Renal pelvis (tissue), 12 donors: ENCODE measurements at places on chromosomes 13 and 19.

- DNase-seq: no peak
Measured at GRCh38 chr19:11405846-11406643, 13.1 kb downstream of the RGL3 start.

- no peak for DNase-seq
Measured at GRCh38 chr13:32537580-32538142, 934 bp downstream of the N4BP2L2 start.

- no peak for DNase-seq
Measured at GRCh38 chr13:74476365-74476764, 342.2 kb upstream of the KLF12 start.

DNA sequence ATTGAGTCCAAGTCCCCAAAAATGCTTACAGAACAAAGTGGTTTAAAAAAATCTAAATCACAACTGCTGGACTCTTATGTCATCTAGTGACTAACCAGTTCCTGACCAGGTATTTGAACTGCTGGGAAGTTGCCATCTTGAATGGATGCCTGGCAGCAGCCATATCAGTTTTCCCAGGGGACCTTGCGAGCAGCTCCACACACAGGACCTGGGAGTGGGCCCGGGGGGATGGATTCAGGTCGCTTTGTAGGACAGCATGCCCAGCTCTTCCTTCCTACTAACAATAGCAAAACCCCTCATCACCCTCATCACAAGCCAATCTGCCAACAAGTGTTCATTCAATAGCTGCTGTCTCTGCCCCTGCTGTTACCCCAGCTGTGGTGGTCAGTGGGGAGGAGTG is 65.3 kb downstream of the KCTD15 start:
- no peak for DNase-seq

DNA sequence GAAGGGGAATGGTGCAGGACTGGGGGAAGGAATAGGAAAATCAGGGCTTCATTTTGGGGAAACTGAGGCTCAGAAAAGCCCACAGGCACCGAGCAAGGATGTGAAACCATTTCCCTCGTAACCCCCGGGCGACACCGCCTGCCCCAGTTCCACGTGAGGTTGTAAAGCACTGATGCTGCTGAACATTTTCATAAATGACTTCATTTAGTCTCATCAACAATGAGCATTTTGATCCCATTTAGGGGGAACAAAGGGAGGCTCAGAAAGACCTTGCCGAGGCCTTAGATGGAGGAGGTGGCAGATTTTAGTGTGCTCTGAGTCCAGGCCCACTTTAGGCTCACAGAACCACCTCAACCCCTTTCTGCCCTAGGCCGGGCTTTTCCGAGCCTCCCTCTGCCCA is 20.5 kb upstream of the FBXO27 start:
- no peak for DNase-seq

DNA sequence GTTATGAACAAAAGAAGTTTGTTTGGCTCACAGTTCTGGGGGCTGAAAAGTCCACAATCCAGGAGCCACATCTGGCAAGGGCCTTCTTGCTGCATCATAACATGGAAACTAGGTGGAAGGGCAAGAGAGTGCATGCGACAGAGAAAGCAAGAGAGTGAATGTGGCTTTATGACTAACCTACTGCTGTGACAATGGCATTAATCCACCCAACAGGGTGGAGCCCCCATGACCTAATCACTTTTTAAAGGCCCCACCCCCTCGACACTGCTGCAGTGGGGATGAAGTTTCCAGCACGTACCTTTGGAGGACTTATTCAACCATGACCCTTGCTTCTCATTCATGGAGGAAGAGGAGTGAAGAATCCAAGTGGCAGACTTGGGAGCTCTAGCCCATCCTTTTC is 30.0 kb upstream of the RFXAP start:
- no peak for DNase-seq

DNA sequence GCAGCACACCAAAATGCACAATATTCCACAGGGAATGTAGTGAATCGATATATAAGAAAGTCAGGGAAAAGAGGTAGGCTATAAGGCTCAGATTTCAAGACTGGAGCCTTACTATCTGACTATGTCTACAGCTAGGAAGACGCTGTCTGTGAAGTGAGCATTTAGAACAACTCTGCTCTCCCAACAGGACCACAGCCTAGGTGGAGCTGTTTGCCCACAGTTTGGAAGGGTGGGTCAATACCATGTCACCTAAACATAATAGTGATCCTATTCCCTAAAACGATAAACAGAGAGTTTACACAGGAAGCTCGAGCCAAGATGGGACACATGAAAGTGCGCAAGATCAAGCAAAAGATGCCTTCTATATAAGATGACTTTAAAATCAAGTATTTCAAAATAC is 2486.0 kb upstream of the PCDH20 start:
- no peak for DNase-seq

DNA sequence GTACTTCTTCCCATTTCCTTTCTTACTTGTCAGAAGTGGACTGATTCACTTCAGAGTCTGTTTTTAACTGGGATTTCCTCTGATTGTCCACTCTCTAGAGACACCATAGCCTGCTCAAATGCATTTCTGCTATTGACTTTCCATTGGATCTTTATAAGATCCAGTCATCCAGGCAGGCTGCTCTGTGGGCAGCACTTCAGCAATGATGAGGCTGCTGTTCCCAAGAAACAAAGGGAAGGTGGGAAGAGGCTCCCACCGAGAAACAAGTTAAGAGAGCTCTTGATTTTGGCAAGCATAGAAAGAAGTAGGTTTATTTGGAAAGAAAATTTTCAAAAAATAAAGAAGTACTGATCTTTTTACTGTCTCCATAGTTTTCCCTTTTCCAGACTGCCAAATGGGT is 125.8 kb upstream of the STARD13 start:
- no peak for DNase-seq

- no peak for DNase-seq
Measured at GRCh38 chr13:86960876-86961275, 710.3 kb upstream of the SLITRK5 start.

GRCh38 chr13:41897126-41897525 is 63.8 kb downstream of the VWA8 start:
- no peak for DNase-seq

- DNase-seq: no peak
Measured at GRCh38 chr13:21672796-21673538, 2.1 kb downstream of the FGF9 start.

DNA sequence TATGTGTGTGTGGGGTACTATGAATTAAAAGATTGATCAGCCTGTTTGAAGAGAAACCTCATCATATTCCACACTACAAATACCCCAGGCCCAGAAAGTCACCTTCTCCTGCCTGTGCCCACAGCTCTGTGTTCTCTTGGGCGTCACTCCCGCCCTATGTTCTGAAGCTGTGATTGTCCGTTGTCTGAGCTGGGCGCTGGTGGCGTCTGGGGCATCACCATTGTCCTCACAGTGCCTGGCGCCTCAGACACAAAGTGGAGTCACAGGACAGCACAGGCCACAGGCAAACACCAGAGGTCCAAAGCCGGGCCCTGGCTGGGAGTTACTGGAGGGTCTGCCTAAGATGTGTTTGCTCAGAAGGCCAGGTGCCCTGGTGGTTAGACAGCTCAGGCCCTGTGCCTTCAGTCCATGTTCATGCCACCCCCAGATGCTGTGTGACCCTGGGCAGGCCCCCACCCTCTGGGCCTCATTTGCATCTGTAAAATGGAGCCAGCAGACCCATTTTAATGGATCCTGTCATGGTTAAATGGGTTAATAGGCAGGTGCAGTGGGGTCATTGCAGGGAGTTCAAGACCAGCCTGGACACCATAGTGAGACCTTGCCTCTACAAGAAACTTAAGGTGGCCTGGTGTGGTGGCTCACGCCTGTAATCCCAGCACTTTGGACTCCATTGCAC is 34.5 kb downstream of the DNM2 start:
- DNase-seq: no peak

DNA sequence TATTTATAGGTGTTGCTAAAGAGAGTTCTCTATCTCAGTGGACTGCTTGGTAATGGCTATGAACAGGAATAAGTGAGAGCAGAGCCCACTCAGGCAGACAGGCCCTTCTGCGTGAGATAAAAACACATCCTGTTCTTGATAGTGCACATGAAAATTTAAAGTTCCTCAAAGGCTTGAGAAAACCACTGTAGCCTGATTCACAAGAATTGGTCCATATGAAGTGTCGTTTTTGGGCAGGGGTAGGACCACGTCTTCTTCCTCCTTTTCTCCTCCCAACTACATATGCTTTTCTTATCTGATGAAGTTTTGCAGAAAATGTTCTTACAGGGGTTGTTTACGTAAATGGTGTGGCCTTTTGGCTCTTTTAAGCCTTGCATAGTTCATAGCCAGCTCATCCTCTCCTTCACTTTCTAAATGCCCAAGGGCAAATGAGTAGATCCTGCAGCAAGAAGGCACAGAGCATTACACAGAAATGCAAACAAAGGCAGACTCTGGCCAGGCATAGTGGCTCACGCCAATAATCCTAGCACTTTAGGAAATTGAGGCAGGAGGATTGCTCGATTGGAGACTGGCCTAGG is 53.8 kb downstream of the RNF6 start:
- DNase-seq: no peak

GRCh38 chr13:41490371-41491015 is 33.1 kb downstream of the RGCC start:
- no peak for DNase-seq

GRCh38 chr13:103965506-103966243 is 899.5 kb upstream of the SLC10A2 start:
- DNase-seq: no peak

DNA sequence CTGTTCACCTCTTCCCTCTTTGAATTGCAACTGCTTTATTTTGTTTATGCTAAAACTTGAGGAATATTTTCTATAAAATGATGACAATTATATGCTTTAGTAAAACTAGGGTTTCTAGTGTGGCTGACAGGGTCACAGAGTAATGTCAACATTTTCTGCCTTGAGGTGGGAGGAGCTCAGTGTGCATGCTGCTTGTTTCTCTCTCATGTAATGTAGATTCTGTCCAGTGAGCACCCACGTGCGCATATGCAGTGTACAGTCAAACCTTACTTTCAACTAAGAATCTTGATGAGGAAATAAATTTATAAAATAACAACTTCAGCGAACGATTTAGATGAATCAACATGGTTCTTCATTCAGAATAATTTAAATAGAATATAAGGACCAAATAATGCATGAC is 603.9 kb downstream of the PCDH17 start:
- no peak for DNase-seq

DNA sequence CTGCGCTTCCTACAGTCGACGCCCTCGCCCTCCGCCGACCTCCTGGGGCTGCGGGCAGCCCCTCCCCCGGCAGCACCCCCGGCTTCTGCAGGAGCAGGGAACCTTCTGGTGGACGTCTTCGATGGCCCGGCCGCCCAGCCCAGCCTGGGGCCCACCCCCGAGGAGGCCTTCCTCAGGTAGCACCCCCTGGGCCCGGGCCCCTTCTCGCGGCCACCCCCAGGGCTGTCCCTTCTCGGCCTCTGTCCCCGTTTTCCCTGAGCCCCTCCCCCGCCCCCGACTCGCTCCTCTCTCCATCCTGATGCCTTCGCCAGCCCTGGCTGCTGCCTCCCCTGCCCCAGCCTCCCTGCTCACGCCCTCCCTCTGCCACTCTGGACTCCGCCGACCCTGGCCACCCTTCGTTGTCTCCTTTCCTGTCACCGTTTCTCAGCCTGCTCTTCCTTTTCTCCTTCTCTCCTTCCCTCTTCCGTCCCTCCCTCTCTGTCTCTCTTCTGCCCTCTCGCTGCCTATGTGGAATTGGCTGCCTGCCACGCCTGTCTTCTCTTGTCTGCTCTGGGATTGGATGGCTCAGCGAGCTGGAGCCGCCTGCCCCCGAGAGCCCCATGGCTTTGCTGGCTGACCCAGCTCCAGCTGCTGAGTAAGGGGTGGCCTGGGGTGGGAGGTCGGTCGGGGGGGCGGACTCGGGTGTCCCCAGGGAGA is 11.0 kb downstream of the FUZ start:
- peak; percentile 92 for DNase-seq

DNA sequence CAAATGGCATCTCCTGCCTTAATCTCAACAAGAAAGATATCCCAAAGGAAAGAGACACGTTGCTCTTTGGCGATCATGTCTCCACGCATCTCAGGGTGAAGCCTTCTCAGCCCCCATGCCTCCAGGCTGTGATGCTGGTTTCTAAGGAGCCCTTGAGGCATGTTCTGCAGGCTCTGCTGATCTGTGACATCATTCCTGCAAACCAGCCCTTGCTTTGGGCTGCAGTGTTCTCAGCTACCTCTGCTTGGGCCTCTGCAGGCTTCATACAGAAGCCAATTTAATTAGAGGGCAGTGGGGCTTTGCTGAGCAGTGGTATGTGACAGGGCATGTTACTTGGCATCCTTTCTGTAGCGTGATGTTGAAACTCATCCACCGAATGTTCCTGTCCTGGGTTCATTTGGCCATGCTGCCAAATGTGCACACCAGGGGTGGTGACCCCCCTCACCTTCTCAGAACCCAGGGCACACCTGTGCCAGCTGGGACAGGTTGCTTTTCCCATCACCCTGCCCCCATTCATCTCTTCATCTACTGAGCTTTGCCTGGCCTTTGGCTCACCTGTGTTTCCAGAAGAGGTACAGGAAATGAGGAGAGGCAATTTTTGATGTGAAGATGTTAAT is 230.9 kb downstream of the TEX29 start:
- DNase-seq: no peak

DNA sequence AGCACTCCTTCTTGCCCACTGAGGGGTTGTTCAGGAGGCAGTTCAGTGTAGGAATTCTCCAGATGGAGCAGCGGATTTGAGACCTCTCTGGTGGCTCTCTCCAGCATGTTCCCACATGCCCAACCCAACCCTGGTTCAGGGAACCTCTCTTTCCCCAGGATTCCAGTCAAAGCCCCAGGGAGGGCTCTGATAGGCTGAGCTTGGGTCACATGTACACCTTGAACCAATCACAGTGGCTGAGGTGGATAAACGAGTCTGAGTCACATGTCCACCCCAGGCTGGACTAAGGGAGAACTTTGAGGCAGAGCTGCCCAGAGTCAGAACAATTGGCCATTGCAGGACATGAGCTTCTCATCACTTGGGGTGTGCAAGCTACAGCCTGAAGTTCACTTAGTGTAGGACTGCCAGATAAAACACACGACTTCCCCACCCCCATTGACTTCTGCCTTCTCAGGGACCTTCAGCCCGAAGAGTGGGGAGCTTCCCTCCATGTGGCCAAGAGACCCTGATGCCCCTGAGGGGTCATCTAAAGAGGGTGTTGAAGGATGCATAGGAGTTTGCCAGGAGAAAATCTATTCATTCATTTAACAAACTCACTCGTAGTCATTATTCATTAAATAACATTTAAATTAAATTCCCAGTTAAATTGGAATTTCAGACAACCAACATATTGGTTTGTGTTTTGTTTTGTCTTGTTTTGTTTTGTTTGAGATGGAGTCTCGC is 4.0 kb upstream of the MAST3 start:
- no peak for DNase-seq

GRCh38 chr13:53254500-53254899 is 225.9 kb downstream of the OLFM4 start:
- DNase-seq: no peak

- peak; percentile 17 for DNase-seq
Measured at GRCh38 chr13:30466841-30467252, 1.1 kb upstream of the HMGB1 start.

DNA sequence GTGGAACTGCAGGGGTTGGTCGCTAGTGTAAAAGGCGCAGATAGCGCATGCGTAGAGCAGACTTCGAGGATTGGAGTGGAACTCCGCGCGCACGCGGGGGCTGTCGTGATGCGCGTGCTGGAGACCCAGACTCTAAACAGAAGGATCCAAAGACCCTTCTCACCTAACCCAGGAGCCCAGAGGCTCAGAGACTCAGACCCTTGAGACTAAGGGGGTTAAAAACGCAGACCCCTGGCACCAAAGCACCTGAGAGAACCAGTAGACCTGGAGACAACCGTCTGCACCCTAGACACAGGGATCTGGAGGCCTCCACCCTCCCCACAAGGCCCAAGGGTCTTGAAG is 567 bp upstream of the CTU1 start:
- DNase-seq: no peak
